ENCODE measurements at places on chromosomes 4 and X.

GRCh38 chr4:148730082-148730640, 287.9 kb upstream of the NR3C2 start:
- H3K27me3 ChIP-seq: no peaks in the 10 kb centered on the region
- H3K4me3 ChIP-seq: no peak overlapping the region
- DNase-seq: no peak
- H3K27ac ChIP-seq: no peak overlapping the region

DNA sequence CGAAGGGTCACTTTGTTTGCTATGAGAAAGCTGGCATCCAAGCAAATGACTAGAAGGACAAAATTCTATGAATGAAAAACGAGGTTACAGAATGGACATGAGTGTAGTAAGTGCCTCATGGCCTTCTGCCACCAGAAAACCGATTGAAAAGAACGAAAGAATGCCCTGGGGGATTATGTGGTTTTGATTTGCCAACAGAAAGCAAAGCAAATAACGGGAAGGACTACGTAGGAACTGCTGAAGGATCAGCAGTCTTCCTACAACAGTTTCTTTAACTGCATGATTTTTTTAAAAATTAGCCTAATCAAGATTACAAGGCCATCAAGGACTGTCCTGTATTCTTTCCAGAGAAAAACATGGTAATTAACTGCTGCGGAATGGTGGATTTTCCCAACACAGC, 50.6 kb downstream of the NRK start:
- H3K27ac ChIP-seq: no peak overlapping the region
- no peak for DNase-seq

GRCh38 chrX:73826996-73827395, 264.0 kb downstream of the CHIC1 start:
- no peak for DNase-seq
- H3K4me1 ChIP-seq: no peaks in the 10 kb centered on the region
- no peak overlapping the region for H3K27ac ChIP-seq
- no peak overlapping the region for H3K4me3 ChIP-seq
- no peaks in the 10 kb centered on the region for H3K27me3 ChIP-seq
- no peaks in the 10 kb centered on the region for H3K36me3 ChIP-seq

DNA sequence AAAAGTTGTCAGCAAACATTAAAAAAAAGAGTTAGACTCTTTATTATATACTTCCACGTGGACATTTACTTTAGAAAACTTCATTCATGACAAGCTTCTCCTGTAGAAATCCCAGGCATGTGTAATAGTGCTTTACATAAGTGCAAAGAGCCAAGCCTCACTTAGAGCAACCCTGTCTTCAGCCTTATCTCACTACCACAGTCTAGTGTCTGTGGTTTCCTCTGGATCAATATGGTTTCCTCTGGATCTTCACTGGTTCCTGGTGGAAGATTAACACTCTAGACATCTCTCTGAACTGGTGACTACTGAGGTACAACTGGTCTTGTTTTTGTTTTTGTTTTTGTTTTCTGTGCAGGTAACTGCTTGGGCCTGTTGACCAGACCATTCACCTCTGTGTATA, 18.4 kb upstream of the ARMCX5 start:
- H3K4me3 ChIP-seq: no peak overlapping the region
- no peaks in the 10 kb centered on the region for H3K36me3 ChIP-seq
- no peaks in the 10 kb centered on the region for H3K4me1 ChIP-seq
- DNase-seq: no peak
- no peak overlapping the region for H3K27ac ChIP-seq
- no peaks in the 10 kb centered on the region for H3K27me3 ChIP-seq

DNA sequence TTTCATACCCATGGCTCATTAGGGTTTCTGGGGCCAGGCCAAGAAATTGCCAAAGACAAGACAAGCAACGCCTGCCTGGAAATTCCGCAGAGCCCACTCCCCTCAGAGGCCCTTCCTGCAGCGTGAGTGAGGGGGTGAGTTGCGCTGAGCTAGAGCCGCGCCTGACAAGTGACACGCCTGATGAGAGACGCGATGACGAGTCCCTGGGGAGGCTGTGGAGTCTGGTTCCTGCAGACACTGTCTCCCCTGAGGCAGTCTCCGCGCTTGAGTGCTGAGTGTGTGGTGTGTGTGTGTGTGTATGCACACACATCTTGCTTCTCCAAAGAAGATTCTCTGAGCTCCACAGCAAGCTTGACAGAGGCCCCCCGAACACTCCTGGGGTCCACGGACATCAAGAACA, 269.8 kb downstream of the BCOR start:
- H3K27ac ChIP-seq: no peak overlapping the region
- H3K36me3 ChIP-seq: no peaks in the 10 kb centered on the region
- H3K4me3 ChIP-seq: no peak overlapping the region
- no peaks in the 10 kb centered on the region for H3K27me3 ChIP-seq
- DNase-seq: no peak

- no peaks in the 10 kb centered on the region for H3K27me3 ChIP-seq
- no peak for DNase-seq
- H3K4me3 ChIP-seq: no peak overlapping the region
- no peak overlapping the region for H3K27ac ChIP-seq
- H3K4me1 ChIP-seq: no peaks in the 10 kb centered on the region
These were observed 19.8 kb upstream of the PPARGC1A start for GRCh38 chr4:23909671-23910070.

GRCh38 chrX:130165181-130165702, 399 bp downstream of the AIFM1 start:
- no peak for DNase-seq
- H3K4me1 ChIP-seq: no peaks in the 10 kb centered on the region
- H3K36me3 ChIP-seq: no peaks in the 10 kb centered on the region
- peak overlapping the region; percentile 84 for H3K27ac ChIP-seq

- no peaks in the 10 kb centered on the region for H3K36me3 ChIP-seq
- H3K4me1 ChIP-seq: no peaks in the 10 kb centered on the region
- no peak for DNase-seq
- no peak overlapping the region for H3K4me3 ChIP-seq
- H3K27ac ChIP-seq: no peak overlapping the region
These were observed 457.4 kb upstream of the TEX13C start for GRCh38 chrX:124862301-124862700.

- no peaks in the 10 kb centered on the region for H3K4me1 ChIP-seq
- H3K27me3 ChIP-seq: no peaks in the 10 kb centered on the region
- H3K4me3 ChIP-seq: no peak overlapping the region
These were observed 105.2 kb downstream of the RTL5 start for GRCh38 chrX:72026341-72027023.

DNA sequence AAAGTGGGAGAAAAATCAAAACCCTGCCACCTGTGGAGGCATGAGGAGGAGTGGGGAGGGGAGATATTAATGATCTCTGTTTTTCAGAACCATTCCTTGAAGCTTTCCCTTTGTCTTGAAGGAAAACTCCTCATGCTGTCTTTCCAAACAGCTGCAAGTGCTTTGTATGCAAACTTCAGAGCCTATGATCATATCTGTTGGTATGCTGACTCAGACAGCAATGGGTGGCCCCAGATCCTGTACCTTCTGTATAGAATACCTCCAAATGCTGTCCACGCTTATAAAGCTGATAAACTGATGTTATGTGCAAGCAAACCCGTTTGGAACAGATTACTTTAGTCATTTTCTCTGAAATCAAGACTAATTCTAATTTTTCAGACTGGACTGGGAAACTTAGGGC, 31.9 kb downstream of the BMP15 start:
- no peaks in the 10 kb centered on the region for H3K36me3 ChIP-seq
- H3K27ac ChIP-seq: no peak overlapping the region
- no peaks in the 10 kb centered on the region for H3K27me3 ChIP-seq
- DNase-seq: no peak

GRCh38 chr4:96455045-96455720, 615.3 kb downstream of the PDHA2 start:
- H3K4me1 ChIP-seq: no peaks in the 10 kb centered on the region
- no peaks in the 10 kb centered on the region for H3K27me3 ChIP-seq
- H3K36me3 ChIP-seq: no peaks in the 10 kb centered on the region
- no peak overlapping the region for H3K27ac ChIP-seq

DNA sequence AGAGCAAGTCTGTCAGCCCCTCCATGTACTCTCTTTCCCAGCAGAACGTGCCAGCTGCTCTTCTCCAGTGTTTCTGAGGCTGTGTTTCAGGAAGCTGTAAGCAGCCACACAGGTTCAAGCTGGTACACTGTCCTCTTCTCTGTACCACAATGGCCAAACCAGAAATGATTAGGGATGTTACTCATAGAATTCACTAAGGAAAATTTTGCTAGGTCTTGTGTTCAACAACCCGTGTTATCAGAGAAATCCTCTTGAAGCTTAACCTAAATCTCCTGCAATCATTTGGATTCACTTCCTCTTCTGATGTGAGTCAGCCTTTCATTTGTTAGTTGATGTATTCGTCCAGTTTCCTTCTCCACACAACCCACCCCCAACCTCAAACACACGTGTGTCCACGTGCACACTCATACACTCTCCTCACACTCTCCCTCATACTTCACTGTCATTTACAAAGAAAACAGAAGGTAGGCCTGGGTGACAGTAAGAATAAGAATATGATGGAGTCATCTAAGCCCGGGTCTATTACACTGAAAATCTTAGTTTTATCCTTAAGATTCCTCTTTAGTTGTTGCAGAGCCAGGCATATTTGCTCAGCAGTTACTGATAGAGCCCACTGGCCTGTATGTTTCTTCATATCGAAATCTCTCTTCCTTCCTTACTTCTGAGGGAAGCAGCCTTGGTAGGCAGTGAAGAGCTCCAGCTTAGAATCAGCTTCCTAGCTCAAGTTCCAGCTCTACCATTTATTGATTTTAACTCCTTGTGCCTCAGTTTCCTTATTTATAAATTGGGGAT, 63.4 kb downstream of the DCUN1D4 start:
- no peaks in the 10 kb centered on the region for H3K27me3 ChIP-seq
- H3K4me1 ChIP-seq: no peaks in the 10 kb centered on the region
- DNase-seq: no peak
- H3K27ac ChIP-seq: no peak overlapping the region

GRCh38 chr4:6929812-6930464, 20.3 kb downstream of the TBC1D14 start:
- peaks cover 8% of the 10 kb centered on the region for H3K4me1 ChIP-seq
- H3K36me3 ChIP-seq: no peaks in the 10 kb centered on the region
- no peak for DNase-seq
- H3K27ac ChIP-seq: no peak overlapping the region
- H3K27me3 ChIP-seq: no peaks in the 10 kb centered on the region

DNA sequence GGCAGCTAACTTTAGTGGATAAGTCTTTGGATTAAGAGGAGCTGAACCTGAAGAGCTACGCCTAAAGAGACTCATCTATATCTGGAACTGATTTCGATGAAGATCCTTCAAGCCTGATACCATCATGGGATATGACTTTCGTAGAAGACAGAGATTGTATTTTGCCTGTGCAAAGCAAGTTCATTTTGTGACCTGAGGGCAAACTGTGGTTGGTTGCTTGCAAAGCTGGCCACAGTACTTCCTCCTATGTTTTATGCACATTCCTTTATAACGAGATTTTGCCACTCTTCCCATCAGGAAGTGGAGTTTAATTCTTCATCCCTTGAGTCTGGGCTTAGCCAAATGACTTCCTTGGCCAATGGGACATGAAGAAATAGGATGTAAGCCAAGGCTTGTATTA, 519.3 kb upstream of the NR3C2 start:
- DNase-seq: no peak
- no peak overlapping the region for H3K27ac ChIP-seq
- H3K4me3 ChIP-seq: no peak overlapping the region
- no peaks in the 10 kb centered on the region for H3K36me3 ChIP-seq
- no peaks in the 10 kb centered on the region for H3K27me3 ChIP-seq

DNA sequence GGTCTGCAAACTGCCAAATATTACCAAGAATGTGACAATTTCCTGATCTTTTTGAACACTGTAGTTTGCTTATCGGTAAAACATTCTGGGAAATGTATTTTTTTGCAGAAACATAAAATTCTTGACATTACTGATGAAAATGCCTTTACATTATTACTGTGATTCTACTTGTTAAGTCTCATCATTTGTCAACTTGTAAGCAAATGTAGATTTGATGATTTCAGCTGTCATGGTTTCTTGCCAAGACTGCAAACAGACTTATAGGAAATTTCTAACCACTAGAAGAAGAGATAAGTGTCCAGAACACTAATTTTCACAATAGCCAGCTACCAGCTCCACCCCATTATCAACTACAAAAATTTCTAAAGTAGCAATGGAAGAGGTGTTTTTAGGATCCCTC, 560.4 kb downstream of the STPG2 start:
- no peaks in the 10 kb centered on the region for H3K27me3 ChIP-seq
- H3K36me3 ChIP-seq: no peaks in the 10 kb centered on the region
- DNase-seq: no peak

DNA sequence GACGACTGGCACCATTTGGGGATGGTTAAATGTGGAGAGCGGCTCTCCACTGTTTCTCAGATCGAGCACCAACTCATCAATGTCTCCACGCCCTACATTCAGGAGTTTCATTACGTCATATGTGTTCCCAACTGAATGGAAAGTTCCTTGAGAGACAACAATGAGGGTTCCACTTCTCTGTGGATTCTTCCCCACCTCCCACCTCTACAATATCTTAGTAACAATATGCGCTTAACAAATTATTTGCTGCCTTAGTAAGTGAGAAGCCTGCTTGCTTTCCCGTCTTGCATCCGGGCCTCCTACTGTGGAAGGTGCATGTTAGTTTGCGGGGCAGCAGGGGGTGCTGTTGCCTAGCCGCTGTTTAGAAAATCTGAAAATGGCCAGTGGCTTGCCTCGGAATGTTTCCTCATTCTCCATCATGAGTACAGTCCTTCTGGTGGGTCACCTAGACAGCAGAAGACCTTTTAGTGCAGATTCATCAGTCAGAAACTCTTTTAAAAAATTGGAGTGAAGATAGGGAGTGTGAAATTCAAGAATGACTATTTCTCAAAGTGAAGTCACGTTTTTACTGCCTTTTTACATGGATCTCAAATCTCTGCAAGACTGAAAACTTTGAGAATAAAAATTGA, 55.7 kb downstream of the PHOX2B start:
- H3K4me1 ChIP-seq: no peaks in the 10 kb centered on the region
- H3K27me3 ChIP-seq: no peaks in the 10 kb centered on the region
- peak; percentile 10 for DNase-seq

DNA sequence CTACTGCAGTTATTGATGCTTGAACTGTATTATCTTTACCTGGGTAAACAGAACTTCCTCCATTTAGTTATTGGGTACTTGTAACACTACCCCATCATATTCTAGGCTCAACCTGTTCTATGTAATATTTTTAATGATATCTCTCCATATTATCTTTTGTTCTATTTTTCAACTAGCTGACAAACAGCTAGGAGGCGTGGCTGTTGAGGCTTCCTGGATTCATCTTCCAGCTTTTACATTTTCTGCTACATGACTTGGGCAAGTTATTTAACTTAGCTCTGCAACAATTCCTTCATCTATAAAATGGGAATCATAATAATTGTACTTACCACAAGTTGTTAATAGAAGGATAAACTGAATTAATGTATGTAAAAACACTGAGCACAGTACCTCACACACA, 349.3 kb downstream of the PTTG2 start:
- no peaks in the 10 kb centered on the region for H3K4me1 ChIP-seq
- H3K27me3 ChIP-seq: no peaks in the 10 kb centered on the region
- no peak overlapping the region for H3K27ac ChIP-seq
- no peak overlapping the region for H3K4me3 ChIP-seq

DNA sequence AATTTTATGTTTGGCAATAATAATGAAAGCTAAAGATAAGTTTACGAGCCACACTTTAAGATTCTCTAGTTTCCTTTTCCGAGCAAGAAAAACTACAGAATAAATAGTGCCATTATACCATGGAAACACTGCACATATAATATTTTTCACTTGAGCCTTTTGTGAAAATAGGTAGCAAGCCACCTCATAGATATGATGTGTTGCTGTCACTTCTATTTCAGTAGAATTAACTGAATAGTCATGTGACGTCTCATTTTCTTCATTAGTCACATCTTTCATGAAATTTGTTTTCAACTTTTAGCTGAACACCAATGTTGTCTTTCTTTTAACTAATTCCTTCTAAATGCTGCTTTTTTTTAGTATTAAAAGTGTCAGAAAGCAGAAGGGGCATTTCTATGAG, 574.3 kb downstream of the INPP4B start:
- H3K4me1 ChIP-seq: no peaks in the 10 kb centered on the region
- no peaks in the 10 kb centered on the region for H3K27me3 ChIP-seq
- no peaks in the 10 kb centered on the region for H3K36me3 ChIP-seq
- no peak for DNase-seq
- no peak overlapping the region for H3K4me3 ChIP-seq
